ENCODE measurements at places on chromosomes 2 and 18.

DNA sequence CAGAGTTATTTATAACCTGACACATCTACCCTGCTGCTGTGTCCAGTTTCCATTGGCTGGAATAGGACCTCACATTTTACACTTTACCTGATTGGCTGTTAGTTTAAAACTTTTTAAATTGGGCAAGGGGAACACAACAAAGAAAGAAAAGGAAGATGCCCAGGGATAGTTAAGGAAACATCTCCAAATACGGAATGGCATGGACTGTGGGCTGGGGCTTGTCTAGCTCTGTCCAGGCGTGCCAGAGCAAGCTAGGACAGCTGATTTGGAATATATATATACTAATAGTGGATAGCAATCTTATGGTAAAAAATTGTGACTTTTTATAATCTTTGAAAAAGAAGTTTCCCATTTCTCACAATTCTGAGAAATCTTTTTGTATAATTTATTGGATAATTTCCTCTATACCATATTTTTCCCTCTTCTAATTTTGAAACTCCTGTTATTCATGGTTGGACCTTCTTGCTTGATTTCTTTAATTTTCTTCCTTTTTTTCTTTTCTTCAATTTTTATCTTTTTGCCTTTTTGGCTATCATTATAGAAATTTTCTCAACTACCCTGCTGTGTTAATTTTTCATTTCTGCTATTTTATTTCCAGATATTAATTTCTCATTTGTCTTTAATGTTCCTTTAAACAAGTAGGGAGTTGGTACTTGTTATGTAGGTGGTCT lies 55.9 kb downstream of the COMMD1 start:
- no peak for ATAC-seq

DNA sequence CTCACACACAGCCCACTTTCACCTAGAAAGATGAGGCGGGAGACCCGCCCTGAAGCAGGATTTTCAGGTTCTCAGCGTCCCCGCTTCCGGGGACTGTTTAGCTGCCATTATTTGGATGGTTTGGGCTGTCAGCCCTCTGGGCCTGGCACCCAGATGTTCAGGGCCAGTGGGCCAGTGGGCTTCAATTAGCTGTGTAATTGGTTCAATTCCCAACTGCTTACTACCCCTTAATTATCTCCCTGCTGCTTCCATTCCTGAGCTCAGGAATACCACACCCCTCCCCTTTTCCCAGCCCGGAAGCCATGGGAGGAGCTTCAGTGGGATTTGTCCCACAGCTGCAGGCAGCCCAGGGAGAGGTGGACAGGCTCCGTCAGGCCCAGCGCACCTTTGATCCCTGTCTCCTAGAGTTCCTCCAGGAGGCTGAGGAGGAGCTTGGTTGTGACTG lies 114.1 kb upstream of the MYCN start:
- ATAC-seq, result no peak

- no peak for ATAC-seq
Observed at GRCh38 chr2:40177366-40177765, 274.5 kb downstream of the SLC8A1 start.

GRCh38 chr18:59620381-59620780 lies 76.8 kb downstream of the CCBE1 start:
- ATAC-seq, result no peak

GRCh38 chr2:32427672-32428610 lies 71.1 kb downstream of the BIRC6 start:
- ATAC-seq, result peak; percentile 16

- ATAC-seq, result no peak
Observed at GRCh38 chr2:226728996-226729395, 70.6 kb downstream of the IRS1 start.

GRCh38 chr18:51666763-51667191 lies 469.3 kb upstream of the MEX3C start:
- ATAC-seq, result peak; percentile 24

GRCh38 chr2:223465793-223466192 lies 136.4 kb downstream of the SCG2 start:
- no peak for ATAC-seq

GRCh38 chr2:237943395-237944094 lies 23.3 kb upstream of the UBE2F start:
- no peak for ATAC-seq

- no peak for ATAC-seq
Observed at GRCh38 chr2:199535445-199536177, 77.9 kb upstream of the SATB2 start.

DNA sequence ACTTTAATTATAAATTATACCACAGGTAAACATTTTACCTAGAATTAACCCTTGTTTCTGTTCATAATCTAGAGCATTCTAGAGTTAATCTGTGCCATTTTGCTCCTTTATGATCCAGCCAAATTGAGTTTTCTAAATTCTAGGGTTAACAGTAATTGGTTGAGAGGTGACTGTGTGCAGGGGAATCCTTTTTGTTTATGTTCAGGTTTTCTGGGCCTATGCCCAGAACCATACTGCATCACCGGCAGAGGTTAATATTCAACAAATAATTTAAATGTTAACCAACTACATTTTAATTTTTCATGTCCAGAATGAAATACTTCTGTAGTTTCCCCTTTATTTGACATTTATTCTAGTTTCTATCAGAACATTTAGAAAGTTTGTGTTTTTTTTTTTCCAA lies 32.3 kb downstream of the CARF start:
- no peak for ATAC-seq

- no peak for ATAC-seq
Observed at GRCh38 chr18:46302528-46303485, 198.6 kb downstream of the HAUS1 start.

DNA sequence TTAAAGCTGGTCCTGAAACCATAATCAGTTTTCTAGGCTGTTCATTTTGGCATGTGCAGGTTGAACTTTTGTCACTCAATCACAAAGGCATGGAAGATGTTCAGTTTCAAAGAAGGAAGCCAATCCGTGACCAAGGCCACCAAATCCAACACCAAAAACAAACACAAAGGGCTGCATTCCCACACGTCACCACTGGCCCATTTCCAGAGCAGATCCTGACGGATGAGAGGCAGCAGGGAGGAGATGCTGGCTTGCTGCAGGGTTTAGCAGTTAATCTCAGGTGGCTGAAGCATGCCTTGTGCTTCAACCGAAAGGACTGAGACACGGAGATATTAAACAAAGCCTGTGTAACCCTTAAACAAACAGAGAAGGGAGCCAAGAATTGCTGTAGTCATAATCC lies 191.9 kb upstream of the CTAGE1 start:
- ATAC-seq, result no peak

DNA sequence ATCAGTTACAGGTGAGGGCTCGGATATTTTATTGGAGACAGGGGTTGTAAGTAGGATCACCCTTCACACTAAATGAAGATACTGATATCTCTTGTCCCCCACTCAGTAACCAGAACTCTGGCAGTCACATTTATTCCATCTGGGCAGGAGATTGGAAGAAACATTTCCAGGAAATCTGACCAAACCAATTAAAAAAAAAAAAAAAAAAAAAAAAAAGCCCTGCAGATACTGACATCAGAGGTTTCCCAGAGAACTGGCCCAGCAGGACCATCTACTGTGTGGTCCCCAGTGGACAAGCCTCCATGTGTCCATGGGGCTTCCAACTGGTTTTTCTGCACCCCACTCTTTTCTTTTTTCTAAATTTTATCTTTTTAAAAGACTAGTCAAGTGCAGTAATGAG lies 41.3 kb downstream of the SH2D6 start:
- ATAC-seq, result peak; percentile 37

DNA sequence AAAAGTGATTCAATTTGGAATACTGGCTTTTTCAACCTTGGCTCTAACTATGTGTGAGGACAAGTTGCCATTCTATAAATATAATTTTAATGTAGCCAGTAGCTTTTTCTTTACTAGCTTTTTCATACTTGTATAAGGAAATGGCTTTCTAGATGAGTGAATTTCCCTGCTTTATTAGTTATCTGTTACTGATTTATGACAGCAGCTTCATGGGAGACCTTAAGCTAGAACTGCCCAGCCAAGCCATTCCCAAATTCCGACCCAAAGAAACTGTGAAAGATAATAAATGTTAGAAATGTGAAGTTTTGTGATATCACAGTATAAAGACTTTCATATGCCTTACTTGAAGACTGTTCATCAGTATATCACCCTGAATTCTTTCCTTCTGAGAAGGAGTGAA lies 32.3 kb downstream of the BABAM2 start:
- no peak for ATAC-seq

DNA sequence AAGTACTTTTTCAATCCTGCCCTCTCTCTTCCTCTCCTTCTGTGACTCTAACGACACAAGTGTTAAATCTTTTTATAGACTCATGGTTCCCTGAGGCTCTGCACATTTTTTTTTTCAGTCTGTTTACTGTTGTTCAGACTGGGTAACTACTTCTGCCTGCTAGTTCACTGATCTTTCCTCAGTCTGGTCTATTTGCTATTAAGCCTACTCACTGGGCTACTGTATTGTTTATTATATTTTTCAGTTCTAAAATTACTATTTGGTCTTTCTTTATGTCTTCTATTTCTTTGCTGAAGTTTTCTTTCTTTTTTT lies 21.3 kb downstream of the PPP3R1 start:
- ATAC-seq, result peak; percentile 24

- peak; percentile 70 for ATAC-seq
Observed at GRCh38 chr2:132521341-132521740, 104.7 kb downstream of the GPR39 start.

- no peak for ATAC-seq
Observed at GRCh38 chr2:233360771-233361176, 6.5 kb downstream of the DGKD start.

- no peak for ATAC-seq
Observed at GRCh38 chr2:106649306-106649705, 162.1 kb downstream of the CD8B2 start.

DNA sequence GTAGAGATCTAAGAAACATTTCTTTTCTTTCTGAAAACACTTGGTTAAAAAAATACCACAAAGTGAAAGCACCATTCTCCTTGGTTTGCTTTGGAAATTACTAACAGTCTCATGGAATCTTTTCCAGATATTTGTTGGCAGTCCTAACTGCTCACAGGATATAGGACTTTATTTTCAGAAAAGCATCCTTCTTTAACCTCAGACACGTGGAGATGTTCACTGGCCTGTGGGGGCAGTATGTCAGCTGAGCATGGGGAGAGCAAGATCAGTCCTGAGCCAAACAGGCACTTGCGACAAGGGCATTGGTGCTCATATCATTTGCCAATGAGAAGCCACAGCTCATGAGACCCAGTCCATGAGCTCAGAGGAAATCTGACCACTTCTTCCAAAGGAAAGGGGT lies 371.9 kb downstream of the NBAS start:
- peak; percentile 55 for ATAC-seq
